ENCODE measurements at places on chromosomes 3 and 15. TPM values are rescaled to one million over a fixed set of nuclear protein-coding genes. Genes with fewer than 3 reads are reported as not detected.

Gene WNT5A
- 9.7 TPM for total RNA-seq

Gene CFAP20DC
- total RNA-seq, result 4.2 TPM

Gene UCN2
- total RNA-seq, result 0.77 TPM

Gene TAGLN3
- 0.72 TPM for total RNA-seq

Gene MASP1
- 0.56 TPM for total RNA-seq

Gene MUC13
- not detected for total RNA-seq

DNA sequence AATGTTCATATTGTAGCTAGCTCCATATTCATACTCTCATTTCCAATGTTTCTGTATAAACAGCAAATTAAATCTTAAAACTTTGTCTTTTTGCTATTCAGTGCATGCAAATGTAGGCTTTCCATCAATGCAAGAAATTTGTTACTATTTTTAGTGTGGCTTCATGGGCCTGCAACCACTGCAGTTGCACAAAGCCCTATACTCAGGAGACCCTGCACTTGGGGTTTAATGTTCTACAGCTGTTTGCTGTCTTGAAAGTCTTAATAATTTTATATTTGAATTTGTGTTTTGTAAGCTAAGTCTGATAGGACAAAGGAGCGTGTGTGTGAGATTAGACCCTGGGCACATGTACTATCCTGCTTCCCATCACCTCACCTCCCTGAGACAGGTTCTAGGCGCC, 9.6 kb downstream of the PYDC2 start:
- no peak for DNase-seq

DNA sequence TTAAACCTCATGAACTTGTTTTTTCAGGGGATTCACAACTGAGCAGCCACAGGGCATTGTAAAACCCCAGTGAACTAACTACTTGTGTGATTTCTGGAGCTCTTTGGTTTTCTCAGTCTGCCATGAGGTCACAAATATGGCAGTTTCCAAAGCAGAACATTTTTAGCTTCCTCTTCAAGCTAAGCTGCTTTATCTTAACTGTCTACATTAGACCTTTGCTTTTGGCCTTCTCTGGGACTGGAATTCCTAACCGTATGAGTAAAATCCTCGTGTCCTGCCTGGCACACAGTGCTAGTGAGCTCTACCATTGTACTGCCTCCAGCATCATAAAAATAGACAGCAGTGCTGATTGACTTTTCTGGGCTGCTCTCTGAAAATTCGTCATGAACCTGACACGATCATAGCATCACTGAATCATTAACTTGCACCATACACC, 22.1 kb downstream of the CDIN1 start:
- DNase-seq, result no peak

GRCh38 chr3:33196538-33196937, 22.1 kb downstream of the SUSD5 start:
- no peak for DNase-seq

- peak; percentile 24 for DNase-seq
Observed at GRCh38 chr3:136819392-136819730, 435 bp downstream of the SLC35G2 start.

DNA sequence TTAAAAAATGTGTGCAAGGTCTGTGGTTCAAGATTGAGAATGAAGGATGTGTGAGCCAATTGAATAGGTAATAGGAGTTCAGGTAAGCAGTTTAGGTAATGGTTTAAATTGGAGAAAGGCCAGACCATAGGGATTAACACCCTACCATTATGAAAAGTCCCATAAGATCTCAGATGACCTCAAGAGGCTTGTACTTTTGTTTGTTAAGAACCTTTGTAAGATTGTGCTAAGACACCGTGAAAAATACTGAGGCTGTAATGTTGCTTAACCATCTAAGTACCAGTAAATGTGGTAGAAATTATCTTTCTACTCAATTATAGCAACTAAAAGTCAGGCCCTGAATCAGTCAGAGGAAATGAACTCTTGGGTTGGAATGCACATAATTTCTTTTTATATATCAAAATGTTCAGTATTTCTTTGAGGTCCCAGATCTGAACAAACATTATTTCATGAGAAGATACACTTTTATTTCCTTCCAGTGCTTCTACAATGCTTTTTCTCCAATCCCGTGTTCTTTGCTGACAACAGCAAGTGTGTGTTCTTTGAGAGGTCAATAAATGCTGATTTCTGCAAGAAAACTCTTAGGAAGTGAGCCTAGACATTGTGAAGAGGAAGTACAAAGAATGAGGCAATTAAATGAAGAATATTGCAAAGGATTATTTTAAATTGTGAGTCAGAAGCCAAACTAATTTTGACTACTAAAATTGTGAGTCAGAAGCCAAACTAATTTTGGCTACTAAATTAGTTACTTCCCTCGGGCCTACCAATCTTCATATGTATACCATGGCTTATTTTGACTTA, 66.4 kb downstream of the TCF12 start:
- no peak for DNase-seq

- DNase-seq, result no peak
Observed at GRCh38 chr3:27094721-27095120, 274.5 kb downstream of the NEK10 start.

- DNase-seq, result no peak
Observed at GRCh38 chr15:36590838-36591237, 11.4 kb downstream of the CDIN1 start.

DNA sequence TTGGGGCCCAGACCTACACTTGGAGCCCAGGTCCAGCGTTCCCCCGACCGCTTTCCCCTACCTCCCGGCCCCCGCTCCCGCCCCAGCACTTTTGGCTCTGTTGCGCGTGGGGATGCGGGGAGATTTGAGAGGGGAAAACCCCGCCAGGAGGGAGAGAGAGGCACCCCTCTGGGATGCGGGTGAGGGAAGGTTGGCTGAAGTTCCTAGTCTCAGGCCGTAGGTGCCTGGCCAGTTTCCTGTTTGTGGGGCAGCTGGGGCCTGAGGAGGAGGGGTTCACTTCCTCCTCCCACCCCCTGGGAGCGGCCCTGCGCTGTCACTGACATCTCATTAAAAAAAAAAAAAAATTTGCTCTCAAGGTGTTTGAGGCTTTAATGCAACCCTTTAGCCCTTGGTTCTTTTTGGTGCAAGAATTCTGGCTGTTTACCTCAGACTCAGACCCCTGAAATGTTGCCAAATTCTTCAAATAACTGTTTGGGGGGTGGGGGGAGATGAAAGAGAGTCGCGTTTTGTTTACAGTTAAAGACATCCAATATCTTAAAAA, 2.6 kb downstream of the FAM43A start:
- DNase-seq, result peak; percentile 51

DNA sequence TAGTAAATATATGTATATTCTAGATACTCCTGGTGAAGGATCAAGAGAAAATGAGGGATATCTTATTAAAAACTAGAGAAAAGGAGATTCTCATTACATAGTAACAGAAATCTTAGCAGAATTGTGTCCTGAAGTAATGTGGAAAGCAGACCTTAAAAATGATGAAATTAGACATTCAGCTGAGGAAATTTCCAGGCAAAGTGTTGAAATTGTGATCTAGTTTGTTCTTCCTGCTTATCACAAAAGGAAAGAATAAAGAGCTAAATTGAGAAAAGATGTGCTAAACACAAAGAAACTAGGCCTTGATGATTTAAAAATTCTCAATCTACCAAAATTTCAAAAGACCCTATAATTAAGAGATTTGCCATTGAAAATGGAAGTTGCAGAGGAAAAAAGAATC, 362.6 kb upstream of the PLSCR5 start:
- DNase-seq, result no peak

GRCh38 chr15:64507293-64507802, 47.0 kb downstream of the ZNF609 start:
- DNase-seq, result peak; percentile 35

DNA sequence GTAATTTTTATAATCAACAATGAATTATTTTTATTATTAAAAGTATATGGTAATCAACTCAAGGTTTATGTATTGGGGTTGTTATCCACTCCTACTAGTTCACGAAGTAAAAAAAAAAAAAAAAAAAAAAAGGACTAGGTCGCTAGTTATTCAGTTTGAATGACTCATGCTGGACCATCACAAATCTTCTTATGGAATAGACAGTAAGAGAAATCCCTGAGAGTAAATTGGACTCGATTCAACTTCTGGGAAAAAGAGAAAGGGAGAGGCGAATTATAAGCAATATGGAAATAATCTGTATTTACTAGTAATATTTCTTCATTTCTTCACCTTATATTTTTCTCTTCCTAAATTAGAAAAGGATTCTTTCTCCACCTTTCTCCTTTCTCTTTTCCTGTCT, 2.0 kb downstream of the MYEF2 start:
- no peak for DNase-seq

DNA sequence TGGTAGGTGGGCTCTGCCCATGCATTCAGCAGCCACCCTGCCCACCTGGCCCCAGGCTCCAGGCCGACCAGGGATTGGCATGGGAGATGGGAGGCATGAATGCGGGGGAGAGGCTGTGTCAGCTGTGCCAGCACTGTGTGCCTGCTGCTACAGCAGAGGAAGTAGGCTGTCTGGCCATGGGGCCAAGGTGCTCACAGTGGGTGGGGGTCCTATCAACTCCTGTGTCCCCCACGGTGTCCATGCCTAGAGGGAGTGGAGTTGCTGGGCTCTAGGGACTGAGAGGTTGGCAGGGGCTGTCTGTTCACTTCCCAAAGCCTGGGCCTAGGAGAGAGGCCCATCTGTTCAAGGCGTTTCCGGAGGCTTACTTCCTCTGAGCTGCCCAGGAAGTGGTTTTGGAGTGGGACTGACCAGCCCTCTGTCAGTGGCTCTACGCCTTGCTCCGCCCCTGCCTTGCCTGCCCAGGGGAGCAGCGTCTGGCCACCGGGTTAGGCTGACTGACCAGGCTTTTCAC, 5.8 kb downstream of the PRKCD start:
- peak; percentile 55 for DNase-seq

DNA sequence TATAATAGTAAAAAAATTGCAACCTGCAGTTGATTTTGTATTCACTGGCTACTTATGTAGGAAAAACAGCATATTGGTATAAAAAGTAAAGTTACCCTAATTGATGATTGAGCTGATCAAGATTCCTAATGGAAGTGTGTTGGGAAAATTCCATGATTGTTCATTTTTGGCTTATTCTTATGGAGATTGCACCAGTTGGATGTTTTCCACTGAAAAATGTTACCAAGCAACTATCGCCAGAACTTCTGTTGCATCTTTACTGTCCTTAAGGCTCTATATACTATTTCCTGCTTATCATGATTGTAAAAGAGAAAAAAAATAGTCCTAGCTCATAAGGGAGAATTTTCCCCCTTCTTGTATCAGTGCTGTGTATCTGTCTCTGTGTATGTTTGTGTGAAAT, 48.6 kb downstream of the SLC25A26 start:
- no peak for DNase-seq

DNA sequence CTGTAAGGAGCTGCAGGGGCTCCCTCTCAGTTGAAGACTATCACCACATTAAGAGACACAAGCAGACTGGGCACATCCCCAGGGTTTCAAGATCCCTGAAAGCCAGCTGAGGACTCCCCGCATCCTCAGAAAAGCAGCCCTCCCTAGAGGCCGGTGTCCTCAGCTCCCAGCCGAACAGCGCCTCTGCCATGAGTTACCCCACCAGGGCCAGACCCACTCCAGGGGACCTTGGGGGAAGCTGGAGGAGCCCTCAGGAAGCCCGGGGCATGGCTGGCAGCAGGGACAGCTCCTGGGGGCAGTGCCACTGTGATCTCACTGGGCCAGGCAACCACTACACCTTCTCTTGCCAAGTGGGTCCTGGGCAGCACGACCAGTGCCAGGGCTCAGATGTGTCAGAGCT, 8.1 kb downstream of the KLF15 start:
- DNase-seq, result no peak

DNA sequence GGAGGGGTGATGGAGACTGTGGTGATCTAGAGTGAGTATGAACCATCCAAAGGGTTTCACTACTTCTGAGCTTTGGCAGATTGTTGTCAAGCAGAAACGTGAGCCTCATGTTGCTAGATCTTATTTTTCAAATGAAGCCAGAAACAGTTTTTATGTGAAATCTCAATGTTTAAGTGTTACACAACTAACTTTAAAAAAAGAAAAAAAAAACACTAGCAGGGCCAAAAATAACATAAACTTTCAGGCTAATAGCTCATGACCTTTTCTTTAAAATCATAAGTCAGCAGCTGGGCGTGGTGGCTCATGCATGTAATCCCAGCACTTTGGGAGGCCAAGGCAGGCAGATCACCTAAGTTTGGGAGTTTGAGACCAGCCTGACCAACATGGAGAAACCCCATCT, 2.1 kb upstream of the HTR3D start:
- DNase-seq, result no peak

DNA sequence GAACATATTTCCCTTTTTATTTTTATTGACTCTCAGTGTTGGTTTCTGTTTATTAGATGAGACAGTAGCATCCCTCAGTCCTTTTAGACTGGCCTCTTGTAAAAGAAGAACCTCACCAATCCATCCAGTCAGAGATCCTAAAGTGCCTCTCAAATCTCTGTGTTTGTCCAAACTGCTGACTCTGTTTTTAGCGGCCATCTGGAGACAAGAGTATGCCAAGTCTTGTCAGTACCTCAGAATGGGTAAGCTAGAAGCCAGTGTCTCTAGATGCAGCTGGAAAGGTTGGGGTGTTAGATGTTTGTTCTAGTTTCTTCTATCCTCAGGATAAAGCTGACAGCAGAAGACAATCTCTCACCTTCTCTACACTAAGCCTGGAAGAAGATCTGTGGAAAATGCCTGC, 537.7 kb upstream of the ZNF385D start:
- no peak for DNase-seq

DNA sequence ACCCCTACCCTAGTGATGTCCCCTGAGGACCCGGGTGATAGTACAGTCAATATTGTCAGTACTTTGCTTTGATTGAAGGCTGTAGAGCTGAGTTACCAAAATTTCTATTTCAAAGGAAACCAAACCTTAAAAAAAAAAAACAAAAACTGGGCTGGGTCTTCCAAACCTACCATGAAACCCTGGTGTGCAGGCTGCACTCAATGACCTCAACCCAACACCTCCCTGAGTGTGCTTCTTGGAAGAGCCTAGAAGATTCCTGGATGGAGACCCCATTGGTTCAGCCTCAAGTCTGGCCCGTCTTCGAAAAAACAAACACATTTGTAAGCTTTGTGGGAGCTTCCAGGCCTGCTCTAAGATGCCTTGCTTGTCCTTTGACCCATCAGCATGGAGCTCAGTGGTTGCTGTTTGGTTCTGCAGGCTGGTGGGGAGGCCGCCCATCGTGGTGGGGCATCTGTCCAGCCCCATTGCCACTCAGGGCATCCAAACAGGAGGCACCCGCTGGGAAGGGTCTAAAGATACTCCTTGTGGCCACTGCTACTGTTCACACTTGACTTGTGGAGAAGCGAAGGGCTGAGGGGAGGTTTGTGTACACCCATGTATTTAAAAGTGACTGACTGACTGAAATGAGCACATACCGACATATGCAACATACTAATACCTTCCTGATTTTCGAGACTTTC, 32.2 kb downstream of the CRTAP start:
- DNase-seq, result no peak

GRCh38 chr15:50686469-50687301, at the start of gene TRPM7:
Gene TRPM7, minus strand, starts transcription at chr15:50686797. Its CDS starts 264 bp downstream, at chr15:50686533.
- peak; percentile 80 for DNase-seq

DNA sequence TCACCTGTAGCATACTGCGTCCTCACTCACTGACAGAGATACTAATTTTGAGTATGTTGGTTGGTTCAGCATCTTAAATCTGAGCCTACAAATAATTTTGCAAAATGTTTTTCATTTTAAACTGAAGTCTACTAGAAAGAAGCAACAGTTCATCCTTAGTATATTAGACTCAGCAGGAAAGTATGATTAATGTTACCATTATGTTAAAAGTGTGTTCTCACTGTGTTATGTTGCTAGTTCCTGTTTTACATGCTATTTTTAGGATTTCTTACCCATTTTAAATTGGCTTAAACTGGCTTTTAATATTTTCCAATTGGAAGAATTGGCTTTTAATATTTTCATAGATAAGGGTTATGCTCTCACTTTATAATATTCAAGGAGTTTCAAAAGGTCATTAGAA, 25.7 kb downstream of the ACKR4 start:
- no peak for DNase-seq

- DNase-seq, result no peak
Observed at GRCh38 chr3:138686771-138687221, 78.2 kb downstream of the FAIM start.

All from endothelial cell (in vitro differentiated cells).